Esophagus squamous epithelium (tissue), 5 donors: ENCODE measurements at places on chromosomes 4 and X. TPM values are rescaled to one million over a fixed set of nuclear protein-coding genes. Genes with fewer than 3 reads are reported as not detected.

DNA sequence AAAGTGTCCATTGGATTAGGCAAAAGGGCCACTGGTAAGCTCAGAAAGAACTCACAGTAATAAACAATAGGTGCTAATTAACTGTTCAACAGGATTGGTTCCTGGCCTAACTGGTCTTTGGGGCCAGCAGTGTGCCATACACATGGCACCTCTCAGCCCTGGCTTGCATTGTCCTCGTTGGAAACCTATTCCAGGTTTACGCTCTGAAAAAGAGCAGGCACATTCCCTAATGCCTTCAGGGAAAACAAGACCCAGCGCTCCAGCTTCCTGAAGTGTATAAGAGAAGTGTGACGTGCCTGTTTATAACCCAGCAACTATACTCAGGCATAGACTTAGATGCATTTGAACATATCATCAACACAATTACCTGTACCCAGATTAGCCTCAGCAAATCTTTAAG is 51.9 kb upstream of the RBM47 start:
- H3K4me1 ChIP-seq, result peaks cover 4% of the 10 kb centered on the region
- DNase-seq, result no peak
- no peak overlapping the region for H3K27ac ChIP-seq
- H3K4me3 ChIP-seq, result no peak overlapping the region
- H3K36me3 ChIP-seq, result no peaks in the 10 kb centered on the region

GRCh38 chrX:155900765-155901164 is 19.6 kb downstream of the VAMP7 start:
- H3K27me3 ChIP-seq, result no peaks in the 10 kb centered on the region
- H3K27ac ChIP-seq, result no peak overlapping the region
- DNase-seq, result no peak

DNA sequence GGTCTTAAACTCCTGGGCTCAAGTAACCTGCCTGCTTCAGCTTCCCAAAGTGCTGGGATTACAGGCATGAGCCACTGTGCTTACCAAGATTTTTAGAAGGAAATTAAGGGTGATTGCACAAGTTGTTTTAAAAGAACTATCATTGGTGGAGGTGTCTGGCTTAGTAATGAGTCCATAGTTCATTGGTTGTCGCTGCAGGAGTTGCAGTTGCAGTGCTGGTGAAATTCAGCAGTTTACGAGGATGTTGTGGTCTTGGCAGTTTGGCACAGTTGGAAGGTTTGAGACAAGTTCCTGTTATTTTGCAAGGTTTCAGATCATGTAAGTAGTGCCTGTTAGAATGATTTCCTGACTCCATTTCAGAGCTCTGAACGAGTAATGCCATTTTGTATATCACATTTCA is 48.1 kb downstream of the RAB40AL start:
- DNase-seq, result no peak
- H3K36me3 ChIP-seq, result no peaks in the 10 kb centered on the region
- H3K27me3 ChIP-seq, result no peaks in the 10 kb centered on the region

DNA sequence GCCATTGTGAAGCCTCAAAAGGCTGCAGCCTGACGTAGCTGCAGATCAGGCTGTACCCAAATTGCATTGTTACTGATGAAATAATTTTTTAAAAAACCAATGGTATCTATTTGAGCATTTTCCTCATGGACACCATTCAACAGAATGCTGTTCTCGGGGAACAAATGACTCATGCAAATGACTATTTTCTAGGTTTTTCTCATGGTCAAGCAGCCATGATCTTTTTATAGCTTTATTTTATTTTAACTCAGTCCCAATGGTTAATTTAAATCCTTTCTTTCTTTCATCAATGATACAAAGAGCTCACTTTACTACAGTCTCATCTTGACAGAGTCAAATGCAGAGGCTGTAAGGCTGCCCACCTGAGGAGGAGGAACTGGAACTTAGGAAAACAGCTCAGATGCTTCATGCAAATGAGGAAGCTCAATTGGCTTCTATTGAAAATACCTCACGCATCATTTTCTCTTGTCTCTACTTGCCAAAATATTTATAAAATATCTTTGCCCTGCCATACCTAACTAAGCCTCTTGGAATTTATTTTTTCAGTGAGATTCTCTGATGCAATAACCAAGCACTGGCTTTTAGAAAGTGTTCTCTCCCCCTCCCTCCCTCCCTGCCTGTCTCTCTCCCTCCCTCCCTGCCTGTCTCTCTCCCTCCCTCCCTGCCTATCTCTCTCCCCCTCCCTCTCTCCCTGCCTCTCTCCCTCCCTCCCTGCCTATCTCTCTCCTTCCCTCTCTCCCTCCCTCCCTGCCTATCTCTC is 81.0 kb downstream of the SORBS2 start:
- H3K27ac ChIP-seq, result peak overlapping the region; percentile 85
- H3K27me3 ChIP-seq, result no peaks in the 10 kb centered on the region
- H3K36me3 ChIP-seq, result no peaks in the 10 kb centered on the region

Gene RIBC1
- 0.57 TPM for total RNA-seq

Gene UGT2B15
- not detected for total RNA-seq

Gene JADE3
- 3.8 TPM for total RNA-seq

DNA sequence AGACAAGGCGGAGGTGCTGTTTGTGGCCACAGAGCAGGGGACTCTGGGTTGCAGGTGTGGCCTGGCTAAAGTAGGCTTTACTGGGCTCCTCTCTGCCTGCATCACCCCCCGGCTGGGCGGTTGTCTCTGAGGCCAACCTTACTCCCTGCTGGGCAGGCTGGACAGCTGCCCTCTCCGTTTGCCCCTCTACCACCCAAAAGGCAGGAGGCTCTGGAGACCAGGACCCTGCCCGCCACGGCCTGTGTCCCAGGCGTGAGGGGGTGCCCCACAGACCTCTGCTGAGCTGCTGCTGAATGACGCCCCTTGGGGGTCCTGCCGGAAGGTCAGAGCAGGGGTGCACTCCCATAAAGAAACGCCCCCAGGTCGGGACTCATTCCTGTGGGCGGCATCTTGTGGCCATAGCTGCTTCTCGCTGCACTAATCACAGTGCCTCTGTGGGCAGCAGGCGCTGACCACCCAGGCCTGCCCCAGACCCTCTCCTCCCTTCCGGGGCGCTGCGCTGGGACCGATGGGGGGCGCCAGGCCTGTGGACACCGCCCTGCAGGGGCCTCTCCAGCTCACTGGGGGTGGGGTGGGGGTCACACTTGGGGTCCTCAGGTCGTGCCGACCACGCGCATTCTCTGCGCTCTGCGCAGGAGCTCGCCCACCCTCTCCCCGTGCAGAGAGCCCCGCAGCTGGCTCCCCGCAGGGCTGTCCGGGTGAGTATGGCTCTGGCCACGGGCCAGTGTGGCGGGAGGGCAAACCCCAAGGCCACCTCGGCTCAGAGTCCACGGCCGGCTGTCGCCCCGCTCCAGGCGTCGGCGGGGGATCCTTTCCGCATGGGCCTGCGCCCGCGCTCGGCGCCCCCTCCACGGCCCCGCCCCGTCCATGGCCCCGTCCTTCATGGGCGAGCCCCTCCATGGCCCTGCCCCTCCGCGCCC is 920 bp downstream of the HTT-AS start:
- peak overlapping the region; percentile 97 for H3K27ac ChIP-seq
- peak overlapping the region; percentile 92 for H3K4me3 ChIP-seq
- H3K27me3 ChIP-seq, result no peaks in the 10 kb centered on the region
- no peak for DNase-seq
- peaks cover 5% of the 10 kb centered on the region for H3K4me1 ChIP-seq

Gene PABPC1L2A
- total RNA-seq, result not detected

GRCh38 chrX:6244666-6245065 is 16.0 kb upstream of the NLGN4X start:
- no peak overlapping the region for H3K27ac ChIP-seq
- no peak overlapping the region for H3K4me3 ChIP-seq
- no peak for DNase-seq
- no peaks in the 10 kb centered on the region for H3K4me1 ChIP-seq
- no peaks in the 10 kb centered on the region for H3K27me3 ChIP-seq

Gene TMSB15A
- not detected for total RNA-seq

Gene TSC22D3
- total RNA-seq, result 50.2 TPM

- H3K27ac ChIP-seq, result peak overlapping the region; percentile 45
- no peak overlapping the region for H3K4me3 ChIP-seq
- H3K4me1 ChIP-seq, result peaks cover 16% of the 10 kb centered on the region
- DNase-seq, result no peak
- no peaks in the 10 kb centered on the region for H3K27me3 ChIP-seq
- no peaks in the 10 kb centered on the region for H3K36me3 ChIP-seq
Observed at GRCh38 chr4:15234116-15234855, 193.5 kb upstream of the C1QTNF7 start.

- no peak for DNase-seq
- no peak overlapping the region for H3K4me3 ChIP-seq
- H3K36me3 ChIP-seq, result no peaks in the 10 kb centered on the region
- no peak overlapping the region for H3K27ac ChIP-seq
- H3K4me1 ChIP-seq, result no peaks in the 10 kb centered on the region
Observed at GRCh38 chrX:120732461-120732860, 102.6 kb upstream of the C1GALT1C1 start.

DNA sequence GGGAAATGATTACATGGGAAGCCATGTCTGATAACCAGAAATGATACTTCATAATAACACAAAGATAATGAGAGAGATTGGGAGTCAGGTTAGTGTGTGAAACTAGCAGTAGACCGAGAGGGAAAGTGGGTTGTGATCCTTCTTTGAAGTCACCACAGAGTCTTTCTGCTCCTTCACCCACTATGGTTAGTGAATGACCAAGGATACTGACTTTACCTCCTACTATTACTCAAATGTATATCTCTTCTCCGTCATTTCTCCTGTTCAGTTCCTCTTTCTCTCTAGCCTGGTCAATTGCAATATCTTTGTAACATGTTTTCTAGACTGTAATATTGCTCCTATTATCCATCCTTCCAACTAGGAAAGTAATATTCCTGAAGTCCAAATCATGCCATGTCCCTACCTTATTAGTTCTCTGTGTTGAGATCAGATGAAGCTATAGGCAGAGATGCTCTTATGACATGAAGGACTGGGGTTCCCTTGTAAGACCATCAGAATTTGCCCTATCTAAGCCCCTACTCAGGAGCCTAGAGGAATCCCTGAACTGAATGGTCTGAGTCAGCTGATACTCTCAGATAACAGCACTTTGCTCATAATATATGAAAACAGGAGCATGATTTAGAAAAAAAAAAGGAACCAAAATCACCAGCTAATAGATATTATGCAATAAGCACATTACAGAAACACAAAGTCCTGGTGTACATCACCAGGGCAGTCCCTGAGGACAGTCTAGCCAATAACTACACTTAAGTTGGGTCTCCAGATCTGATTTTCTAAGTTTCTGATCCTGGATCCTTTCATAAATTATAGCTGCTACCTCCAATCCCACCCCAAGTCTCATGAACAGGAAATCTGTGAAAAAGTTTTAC is 81.2 kb downstream of the SHROOM3 start:
- H3K27ac ChIP-seq, result no peak overlapping the region
- H3K4me1 ChIP-seq, result no peaks in the 10 kb centered on the region
- no peaks in the 10 kb centered on the region for H3K36me3 ChIP-seq
- no peak overlapping the region for H3K4me3 ChIP-seq
- H3K27me3 ChIP-seq, result no peaks in the 10 kb centered on the region

DNA sequence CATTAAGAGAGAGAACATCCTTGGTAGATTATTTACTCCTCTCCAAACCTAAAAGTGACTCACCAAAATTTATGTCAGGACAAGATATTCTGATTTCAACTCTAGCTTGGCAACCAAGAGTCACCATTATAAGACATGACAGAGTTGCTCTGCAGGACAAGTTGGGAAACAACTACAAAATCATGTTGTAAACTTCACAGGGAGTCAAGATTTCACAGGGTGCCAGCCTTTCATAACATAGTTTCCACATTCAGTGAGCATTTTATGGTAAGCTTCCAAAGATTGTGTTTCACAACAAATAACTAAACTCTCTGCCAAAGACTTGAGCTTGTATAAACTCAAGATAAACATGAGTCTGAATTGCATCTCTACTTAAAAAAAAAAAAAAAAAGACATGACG is 121.0 kb upstream of the DIAPH2 start:
- H3K4me3 ChIP-seq, result no peak overlapping the region
- H3K27ac ChIP-seq, result no peak overlapping the region
- H3K4me1 ChIP-seq, result peaks cover 5% of the 10 kb centered on the region
- DNase-seq, result no peak
- H3K36me3 ChIP-seq, result no peaks in the 10 kb centered on the region

DNA sequence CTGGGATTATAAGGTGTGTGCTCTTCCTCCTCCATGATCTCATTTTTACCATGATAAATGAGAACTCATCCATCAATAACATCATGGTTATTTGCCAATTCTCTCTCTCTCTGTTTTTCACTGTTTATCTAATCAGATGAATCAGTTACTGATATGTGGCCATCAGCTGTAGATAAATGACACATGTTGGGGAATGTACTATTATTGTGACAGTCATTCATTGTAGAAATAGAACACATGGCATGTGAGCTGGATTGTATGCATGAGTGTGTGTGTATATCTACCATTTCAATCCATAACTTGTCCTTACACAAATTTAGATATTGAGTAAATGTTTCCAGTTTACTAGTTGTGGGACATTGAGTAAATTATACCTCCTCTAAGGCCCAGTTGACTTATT is 53.0 kb downstream of the OSTC start:
- DNase-seq, result no peak
- no peak overlapping the region for H3K4me3 ChIP-seq
- no peaks in the 10 kb centered on the region for H3K27me3 ChIP-seq
- H3K4me1 ChIP-seq, result no peaks in the 10 kb centered on the region

DNA sequence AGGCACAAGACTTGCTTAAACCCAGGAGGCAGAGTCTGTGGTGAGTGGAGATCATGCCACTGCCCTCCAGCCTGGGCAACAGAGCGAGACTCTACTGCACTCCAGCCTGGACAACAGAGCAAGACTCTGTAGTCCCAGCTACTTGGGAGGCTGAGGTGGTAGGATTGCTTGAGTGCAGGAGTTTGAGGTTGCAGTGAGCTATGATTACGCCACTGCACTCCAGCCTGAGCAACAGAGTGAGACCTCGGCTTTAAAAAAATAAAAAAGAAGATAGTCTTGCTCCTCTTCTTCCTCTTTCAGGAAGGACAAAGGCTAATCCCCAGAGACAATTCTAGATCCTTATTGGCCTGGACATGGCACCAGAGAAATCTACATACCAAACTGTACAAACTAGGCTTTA is 5.7 kb upstream of the PPEF2 start:
- no peaks in the 10 kb centered on the region for H3K27me3 ChIP-seq
- no peaks in the 10 kb centered on the region for H3K4me1 ChIP-seq
- no peak overlapping the region for H3K4me3 ChIP-seq
- DNase-seq, result no peak
- no peaks in the 10 kb centered on the region for H3K36me3 ChIP-seq
- H3K27ac ChIP-seq, result no peak overlapping the region

DNA sequence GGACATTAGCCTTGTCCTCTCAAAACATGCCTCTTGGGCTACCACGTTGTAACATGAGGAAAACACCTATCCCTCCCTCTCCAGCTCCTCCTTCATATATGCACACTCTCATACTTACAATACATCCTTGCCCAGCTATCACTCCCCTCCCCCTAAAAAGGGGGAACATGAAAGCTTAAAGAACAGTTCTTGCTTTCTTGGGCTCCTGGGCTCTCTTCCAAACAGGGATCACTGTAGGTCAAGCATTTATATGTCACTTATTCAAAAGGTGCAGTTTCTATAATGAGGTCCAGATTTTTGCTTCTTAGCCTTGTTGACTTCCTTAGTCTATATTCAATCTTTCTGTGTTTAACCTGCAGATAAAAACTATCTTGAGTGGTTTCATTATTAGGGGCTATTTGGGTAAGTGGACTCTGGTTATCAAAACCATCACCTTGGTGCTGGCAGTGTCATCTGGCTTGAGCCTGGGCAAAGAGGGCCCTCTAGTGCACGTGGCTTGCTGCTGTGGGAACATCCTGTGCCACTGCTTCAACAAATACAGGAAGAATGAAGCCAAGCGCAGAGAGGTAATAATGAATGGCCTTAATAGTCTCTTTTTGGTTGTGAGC is 119.4 kb downstream of the AKAP4 start:
- no peaks in the 10 kb centered on the region for H3K36me3 ChIP-seq
- DNase-seq, result no peak
- H3K4me3 ChIP-seq, result no peak overlapping the region

Gene GYPA
- total RNA-seq, result not detected
